Anterior cingulate cortex (tissue), 58 donors: ENCODE measurements at places on chromosomes 4 and X.

DNA sequence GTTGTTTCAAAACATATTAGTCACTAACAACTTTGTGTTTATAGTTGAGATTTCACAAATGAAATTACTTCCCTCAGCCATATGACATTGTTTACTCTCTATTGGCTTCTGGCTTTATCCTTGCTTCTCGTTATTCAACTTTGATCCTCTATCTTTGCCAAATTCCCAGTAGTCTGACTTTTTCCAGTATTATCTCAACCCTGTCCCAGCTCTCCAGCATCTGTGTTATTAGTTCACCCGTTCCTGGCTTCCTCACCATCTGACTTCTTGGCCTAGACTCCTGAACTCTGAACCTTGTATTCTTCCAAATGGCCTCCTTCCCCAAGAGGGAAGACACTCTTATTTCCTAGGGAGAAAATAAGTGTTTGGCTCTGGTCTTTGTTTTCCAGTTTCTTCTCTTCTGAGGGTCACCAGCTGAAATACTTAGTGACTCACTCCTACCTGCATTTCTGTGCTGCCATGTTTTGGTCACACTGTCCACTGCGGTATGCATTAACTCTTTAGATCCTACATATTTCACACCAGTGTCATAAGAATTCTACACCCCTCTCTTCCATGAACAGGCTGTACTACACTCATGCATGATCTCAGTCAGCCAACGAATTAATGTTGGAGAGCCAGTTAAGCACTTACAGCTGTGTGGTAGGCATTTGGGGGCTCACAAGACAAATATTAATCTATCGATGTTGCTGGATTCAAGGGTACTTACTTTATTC, 17.0 kb upstream of the ARHGAP24 start:
- DNase-seq: no peak

DNA sequence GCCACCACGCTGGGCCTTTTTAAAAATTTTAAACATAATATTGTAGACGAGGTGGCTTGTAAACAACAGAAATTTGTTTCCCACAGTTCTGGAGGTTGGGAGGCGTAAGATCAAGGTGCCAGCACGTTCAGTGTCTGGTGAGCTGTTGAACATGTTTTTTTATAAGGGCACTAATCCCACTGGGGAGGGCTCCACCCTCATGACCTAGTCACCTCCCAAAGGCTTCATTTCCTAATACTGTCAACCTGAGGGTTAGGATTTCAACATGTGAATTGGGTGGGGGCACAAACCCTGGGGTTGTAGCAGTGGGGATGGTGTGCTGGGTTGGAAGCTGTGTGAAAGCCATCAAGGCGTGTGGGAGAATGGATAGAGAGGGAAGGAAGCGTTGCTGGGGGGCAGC, 27.6 kb downstream of the TBC1D14 start:
- no peak for DNase-seq

GRCh38 chrX:15269618-15270521, at the start of gene ASB9:
Gene ASB9, minus strand, starts transcription at chrX:15270083. Its CDS starts 209 bp downstream, at chrX:15269874.
- DNase-seq: no peak

GRCh38 chrX:119266364-119266995, 30.4 kb downstream of the PGRMC1 start:
- peak; percentile 16 for DNase-seq

DNA sequence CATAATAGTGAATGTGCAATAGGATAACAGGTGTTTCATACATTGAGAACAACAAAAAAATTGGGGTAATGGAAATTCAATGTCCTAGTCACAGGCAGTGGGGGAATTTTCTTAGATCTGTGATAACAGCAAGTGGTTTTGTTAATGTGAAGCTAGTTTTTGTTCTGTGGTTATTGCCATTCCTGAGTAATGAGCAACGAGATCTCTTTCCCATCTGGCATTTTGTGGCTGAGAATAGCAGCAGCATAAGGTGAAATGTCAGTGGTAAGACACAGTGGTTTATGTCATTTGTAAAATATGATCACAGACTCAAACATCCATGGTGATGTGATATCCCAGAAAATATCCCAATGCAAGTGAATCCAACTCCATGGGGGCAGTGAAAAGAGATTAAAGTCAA, 497.5 kb downstream of the KCNIP4 start:
- DNase-seq: no peak

DNA sequence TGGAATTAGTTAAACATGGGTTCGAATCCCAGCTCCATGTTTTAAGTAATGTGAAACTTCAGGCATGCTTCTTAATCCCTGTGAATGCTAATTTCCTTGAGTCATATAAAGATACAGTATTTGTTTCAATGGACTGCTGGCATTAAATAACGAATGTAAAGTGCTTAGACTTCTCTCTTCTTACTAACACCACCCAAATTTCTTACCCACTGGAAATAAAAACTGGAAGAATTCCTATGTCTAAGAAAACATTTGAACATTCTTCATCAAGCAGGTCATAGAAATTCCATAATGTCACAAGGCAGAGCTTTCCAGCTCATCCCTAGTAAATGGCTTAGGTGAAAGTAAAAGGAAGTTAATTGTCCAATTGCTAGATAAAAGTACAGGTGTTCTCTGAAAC, 172.5 kb downstream of the ANK2 start:
- no peak for DNase-seq

- DNase-seq: no peak
Measured at GRCh38 chr4:91567594-91567993, 736.2 kb upstream of the GRID2 start.

GRCh38 chr4:137576446-137576845, 44.2 kb upstream of the PCDH18 start:
- DNase-seq: no peak

- DNase-seq: no peak
Measured at GRCh38 chr4:169094656-169095231, 84.7 kb upstream of the CBR4 start.

DNA sequence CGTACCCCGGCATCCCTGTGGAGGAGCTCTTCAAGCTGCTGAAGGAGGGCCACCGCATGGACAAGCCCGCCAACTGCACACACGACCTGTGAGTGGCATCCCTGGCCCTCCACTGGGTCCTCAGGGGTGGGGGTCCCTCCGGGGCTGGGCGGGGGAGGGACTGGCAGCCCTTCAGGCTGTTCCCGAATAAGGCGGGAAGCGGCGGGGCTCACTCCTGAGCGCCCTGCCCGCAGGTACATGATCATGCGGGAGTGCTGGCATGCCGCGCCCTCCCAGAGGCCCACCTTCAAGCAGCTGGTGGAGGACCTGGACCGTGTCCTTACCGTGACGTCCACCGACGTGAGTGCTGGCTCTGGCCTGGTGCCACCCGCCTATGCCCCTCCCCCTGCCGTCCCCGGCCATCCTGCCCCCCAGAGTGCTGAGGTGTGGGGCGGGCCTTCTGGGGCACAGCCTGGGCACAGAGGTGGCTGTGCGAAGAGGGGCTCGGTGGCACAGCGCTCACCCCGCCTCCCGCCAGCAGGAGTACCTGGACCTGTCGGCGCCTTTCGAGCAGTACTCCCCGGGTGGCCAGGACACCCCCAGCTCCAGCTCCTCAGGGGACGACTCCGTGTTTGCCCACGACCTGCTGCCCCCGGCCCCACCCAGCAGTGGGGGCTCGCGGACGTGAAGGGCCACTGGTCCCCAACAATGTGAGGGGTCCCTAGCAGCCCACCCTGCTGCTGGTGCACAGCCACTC, 13.7 kb downstream of the FGFR3 start:
- DNase-seq: no peak

- no peak for DNase-seq
Measured at GRCh38 chr4:96166806-96167205, 326.9 kb downstream of the PDHA2 start.

DNA sequence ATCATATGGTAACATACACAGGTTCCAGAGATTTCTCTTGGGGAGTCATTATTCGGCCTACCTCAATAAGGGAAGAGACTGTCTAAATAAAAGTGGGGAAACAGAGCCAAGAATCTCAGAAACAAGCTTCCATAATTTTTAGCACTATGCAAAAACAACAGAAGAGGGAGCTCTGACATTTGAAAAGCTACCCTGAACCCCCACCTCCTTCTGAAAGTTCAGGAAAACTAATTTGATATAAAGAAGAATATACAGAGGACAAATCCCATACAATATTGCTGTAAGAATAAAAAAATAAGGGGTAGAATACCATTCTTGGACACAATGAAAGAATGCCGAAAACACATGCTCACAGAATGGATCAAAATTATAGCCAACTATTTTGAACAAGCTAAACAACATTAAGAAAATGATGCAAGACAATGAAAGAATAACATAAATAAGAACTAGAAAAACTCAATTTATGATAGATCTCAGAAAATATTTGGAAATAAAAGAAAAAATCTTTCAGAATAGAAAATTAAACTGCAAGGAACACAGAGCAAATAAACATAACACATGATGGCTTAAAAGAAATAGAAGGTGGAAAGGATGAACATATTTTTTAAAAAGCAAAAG, 14.4 kb upstream of the ZNF41 start:
- no peak for DNase-seq

DNA sequence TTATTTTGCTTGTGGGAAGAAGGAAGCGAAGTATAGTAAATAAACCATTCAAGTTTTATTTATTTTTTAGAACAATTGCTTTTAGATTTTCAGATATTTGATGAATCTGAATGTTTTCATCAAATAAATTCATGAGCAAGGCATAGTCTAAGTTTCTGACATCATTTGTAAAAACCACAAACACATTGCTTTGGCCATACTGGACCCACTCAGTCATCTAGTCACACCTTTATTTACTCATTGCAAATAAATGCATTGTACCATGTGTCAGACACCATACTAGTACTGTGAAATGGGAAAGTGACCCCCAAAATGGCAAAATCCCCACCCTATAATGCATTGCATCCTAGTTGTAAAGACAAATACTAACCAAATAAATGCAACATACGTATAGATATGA, 449.1 kb upstream of the SMIM31 start:
- DNase-seq: no peak

- peak; percentile 49 for DNase-seq
Measured at GRCh38 chrX:1239681-1240142, 27.3 kb upstream of the CRLF2 start.

- DNase-seq: no peak
Measured at GRCh38 chr4:26958925-26959653, 98.4 kb downstream of the STIM2 start.

GRCh38 chr4:32037399-32037798, 1317.2 kb downstream of the PCDH7 start:
- DNase-seq: no peak

DNA sequence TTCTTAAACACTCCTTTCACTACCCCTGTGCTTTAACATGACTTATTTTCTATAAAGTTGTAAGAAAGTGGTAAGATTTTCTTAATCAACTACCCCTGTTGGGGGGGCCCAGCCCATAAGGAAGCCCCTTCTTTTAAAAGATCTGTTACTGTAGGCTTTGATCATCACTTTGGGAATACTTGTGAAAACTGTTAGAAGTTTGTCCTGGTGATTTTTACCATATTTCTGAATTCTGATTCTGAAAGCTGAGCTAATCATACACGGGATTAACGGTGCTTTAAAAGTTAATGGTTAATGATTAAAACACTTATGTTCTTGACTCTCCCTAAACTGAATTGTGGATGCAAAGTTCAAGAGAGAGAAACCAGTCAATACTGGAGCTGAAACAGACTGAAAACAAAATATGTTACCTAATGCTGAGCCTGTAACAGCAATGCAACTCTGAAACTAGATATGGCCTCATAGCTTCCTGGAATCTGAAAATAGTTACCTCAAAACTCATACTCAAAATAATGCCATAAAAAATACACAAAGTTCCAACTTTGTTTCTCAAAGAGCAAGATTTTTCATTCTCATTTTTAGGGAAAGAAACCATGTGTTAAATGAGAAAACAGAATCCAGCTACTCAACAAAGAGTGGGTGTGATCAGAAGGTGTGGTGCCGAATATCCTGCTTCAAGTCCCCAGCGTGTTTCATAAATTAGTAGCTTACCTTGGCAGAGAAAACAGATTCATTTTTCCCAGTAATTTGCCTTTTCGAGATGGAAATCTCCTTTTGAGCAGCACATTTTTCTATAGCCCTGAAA, 31.6 kb downstream of the ADH7 start:
- no peak for DNase-seq

GRCh38 chr4:99983289-99983943, 33.3 kb upstream of the H2AZ1 start:
- DNase-seq: no peak

GRCh38 chrX:9534686-9535085, 69.8 kb downstream of the TBL1X start:
- DNase-seq: no peak

DNA sequence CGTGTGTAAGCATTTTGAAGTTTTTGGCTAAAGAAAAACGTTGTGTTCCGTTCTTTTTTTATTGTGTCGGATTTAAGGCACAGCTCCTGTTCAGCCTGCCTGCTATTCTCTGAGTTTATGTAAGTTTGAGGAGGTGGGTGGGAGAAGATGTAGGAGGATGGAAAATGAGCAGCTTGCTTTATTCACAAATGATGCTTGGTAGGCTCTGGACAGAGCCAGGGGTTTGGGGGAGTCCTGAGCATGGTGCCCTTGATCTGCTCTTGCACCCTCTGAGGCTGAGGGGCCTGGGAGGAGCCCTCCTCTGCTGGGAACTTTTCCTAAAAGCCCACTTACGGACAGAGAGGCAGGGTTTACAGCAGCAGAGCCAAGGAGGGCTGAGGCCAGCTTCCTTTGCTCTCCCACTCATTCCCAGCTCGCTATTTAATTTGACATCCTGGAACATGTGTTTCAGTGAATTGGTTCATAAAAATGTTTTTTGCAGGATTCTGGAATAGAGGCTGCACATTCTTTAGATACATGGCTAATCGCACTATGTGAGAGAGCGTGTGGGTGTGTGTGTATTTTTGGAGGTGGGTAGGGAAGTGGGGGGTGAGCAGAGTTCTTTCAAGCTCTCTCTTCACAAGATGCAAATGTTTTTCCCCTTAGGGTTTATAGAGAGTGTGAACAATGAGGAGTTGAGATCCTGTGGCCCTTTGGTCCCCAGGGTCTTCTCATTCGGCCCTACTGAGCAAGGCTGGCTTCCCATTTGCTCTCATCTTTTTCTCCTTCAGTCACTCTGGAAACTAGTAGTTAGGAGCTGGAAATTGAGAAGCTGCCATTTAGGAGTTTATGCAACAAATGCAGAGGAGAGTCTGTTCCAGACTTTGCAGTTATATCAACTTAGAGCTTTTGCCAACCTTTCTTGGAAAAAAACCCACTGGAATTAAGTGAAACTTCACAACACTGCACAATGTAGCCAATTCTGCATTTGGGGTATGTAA, 32.1 kb downstream of the TMEM131L start:
- no peak for DNase-seq

- no peak for DNase-seq
Measured at GRCh38 chr4:121011138-121011537, 61.2 kb downstream of the NDNF start.
